Activated CD4-positive, alpha-beta T cell treated with anti-CD3 and anti-CD28 coated beads, Interleukin-2, amount 50 U/mL, for 4 hours (primary cell): ENCODE measurements at places on chromosomes 12 and 14.

DNA sequence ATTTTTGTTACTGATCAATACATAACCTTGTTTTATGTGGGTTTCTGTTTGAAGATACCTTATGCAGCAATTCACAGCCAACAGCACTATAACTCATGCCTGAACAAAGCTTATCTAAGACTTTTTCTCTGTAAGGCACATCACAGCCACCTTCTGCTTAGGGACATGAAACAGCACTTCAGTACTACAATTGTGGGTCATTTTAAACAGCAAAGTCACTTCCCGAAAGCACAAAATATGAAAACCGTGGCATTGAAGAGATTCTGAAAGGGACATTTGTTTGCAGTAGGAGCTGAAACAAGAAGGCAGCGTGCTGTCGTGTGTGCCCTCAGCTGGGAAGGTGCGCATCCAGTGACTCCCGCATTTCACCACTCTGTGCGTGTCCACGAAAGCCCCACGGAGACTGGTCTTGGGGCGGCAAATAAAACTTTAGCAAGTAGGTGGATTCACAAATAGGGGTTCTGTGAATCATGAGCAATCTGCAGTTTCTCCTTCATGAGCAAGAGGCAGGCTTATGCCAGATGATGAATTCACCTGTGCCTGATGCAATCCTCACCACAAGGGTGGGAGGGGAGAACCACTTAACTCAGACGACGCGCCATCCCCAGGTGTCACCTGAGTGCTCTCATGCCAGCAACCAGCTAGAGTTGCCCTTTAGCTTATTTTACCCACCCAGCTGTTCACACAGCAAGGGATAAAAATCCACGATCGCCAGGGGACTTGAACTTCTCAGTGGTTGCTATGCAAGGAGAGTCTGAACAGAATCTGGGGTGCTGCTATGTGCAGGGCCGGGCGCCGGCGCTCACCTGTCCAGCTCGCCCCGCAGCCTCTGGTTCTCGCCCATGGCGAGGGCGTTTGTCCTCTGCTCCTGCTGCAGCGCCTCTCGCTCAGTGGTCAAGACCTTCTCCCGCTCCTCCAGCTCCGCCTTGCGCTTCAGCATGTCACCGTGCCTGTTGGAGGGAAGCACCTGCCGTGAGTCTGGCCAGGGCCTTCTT, 54.9 kb upstream of the GPR68 start:
- no peak for DNase-seq

DNA sequence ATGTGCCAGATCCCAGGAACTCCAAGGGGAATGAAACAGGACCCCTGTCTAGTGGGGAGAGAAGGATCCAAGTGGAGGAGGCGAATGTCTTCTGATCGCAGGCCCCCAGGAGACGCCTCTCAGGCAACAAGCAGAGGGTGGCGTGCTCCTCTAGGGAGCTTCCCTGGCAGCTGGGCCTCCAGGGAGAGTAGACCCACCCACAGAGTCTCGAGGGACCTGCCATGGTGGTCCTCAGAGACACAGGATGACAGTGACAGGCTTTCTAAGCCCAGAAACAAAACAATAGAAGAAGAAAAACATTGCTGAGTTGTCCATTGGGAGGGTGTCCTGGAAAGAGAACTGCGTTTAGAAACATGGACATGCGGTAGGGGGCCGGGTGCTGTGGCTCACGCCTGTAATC, 140.6 kb upstream of the MAP1LC3B2 start:
- no peak for DNase-seq

DNA sequence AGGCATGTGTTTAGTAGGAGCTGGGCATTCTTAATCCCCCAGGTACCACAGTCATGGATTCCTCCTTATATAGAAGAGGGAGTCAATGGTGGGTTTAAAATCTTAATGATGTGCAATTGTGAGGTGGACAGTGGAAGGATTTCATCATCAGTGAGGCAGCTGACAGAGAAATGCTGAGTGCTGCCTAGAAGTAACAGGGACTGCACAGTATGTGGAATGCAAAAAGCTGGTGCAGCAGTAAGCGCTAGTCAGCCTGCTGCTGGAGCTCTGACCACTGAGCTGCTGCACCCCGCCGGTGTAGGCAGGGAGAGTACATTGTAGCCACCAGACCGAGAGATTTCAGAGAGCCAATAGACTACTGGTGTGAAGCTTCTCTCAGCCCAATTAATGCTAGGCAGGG, 80.5 kb upstream of the DACT1 start:
- no peak for DNase-seq

DNA sequence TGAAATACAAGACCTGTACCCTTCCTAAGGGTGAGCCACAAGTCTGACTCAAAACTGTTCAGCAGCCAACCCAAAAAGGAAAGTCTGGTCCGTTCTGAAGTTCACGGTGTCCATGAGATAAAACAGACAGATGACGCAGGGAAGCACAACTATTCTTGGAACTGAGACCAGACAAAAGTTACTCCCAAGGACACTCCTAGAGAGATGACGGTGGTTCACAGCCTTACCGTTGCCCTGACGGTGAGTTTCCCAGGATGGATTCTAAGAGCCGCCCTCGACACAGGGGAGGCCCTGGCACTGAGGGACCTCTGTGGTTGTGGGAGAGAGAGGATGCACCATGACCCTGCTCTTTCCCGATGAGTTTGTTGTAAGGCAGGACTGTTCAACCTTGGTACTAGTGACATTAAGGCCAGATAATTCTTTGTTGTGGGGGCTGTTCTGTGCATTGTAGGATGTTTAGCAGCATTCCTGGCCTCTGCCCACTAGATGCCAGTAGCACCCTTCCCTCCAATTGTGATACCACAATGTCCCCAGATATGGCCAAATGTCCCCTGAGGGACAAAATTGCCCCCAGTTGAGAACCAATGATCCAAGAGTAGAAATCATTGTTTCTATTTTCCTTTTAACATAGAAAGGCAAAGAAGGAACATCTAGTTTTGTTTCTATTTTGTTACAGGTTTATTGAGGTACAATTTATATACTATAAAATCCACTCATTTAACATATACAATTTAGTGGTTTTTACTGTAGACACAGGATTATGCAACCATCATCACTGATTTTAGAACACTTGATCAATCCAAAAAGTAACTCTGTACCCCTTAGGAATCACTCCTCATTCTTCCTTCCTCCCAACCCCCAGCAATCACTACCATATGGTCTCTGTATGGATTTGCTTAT, 23.0 kb downstream of the OR10P1 start:
- no peak for DNase-seq

DNA sequence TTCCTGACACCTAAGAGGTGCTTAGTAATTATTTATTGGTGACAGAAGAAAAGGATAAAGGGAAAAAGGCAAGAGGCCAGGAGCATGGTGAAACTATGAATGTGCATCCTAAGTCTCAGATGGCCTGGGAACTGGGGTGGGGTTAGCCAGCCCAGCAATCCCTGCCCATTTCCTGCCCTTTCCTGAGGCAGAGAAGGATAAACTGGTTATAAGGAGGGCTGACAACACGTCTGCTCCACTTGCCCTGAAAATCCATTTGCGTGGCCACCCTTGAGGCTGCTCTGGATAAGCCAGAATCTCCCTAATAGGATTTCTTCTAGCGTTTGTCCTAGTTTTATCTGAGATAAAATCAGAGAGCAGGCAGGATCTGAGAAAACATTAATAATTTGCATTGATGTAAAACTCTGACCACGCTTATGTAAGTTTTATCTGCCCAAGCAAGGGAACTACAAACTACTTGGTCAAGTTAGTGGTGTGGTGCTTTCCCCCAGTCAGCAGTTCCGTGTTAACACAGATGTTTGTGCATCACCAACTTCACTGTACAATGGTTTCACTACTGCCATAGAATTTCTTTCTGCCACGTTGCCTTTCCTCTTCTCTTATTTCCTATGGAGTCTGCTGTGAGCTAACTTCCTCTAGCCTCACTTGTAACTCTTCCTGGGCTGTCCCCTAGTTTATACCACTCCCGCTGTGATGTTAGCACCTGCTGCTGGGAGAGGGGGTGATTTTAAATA, 392.7 kb downstream of the RPS29 start:
- DNase-seq = no peak

- no peak for DNase-seq
Observed at GRCh38 chr14:102922490-102923200, at the start of gene AMN. Gene AMN, plus strand, starts transcription at chr14:102922663. Its CDS starts 26 bp downstream, at chr14:102922689.

- no peak for DNase-seq
Observed at GRCh38 chr12:12975322-12976077, 23.5 kb upstream of the GPRC5D start.

DNA sequence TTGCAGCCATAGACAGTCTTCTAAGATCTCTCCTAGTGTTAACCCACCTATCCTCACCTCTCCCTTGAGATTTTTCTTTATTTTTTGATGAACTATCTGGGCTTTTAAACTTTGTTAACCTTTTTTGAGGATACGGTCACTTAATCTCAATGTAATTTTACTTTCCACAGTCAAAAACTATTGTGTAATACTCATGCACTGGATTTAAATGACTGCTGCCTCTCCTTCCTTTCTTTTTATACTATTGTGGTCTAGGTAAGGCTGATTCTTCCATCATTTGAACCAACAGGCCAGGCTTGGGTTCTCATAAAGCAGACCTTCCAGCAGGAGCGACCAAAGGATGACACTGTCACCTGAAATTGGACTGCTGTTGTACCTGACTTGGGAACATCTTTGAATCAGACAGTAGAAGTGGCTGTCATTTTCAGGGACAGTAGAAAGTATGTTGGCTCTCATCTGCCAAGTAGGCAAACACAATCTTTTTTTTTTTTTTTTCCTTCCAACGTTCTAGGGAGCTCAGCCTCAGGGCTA, 689 bp upstream of the PDE3A start:
- DNase-seq = no peak

- DNase-seq = no peak
Observed at GRCh38 chr14:52299692-52300278, 14.3 kb upstream of the PTGER2 start.

- DNase-seq = no peak
Observed at GRCh38 chr12:25502596-25502995, 50.5 kb downstream of the LMNTD1 start.

DNA sequence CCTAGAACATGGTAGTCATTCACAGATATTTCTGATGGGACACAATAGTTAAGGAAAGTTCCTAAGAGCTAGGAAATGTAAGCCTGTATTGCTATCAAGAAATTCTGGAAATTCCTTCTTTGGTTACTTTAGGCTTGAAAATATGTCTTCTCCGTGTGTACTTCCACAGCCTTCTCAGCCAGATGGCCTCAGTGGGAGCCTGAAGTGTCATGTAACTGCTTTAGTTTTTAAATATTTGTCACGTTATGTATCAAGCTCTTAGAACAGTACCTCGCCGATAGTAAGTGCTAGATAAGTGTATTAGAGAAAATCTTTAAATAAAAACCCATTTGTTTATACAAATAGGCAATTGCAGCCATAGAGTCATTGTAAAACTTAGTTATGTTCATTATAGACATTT, 95.6 kb downstream of the DERA start:
- DNase-seq = no peak

DNA sequence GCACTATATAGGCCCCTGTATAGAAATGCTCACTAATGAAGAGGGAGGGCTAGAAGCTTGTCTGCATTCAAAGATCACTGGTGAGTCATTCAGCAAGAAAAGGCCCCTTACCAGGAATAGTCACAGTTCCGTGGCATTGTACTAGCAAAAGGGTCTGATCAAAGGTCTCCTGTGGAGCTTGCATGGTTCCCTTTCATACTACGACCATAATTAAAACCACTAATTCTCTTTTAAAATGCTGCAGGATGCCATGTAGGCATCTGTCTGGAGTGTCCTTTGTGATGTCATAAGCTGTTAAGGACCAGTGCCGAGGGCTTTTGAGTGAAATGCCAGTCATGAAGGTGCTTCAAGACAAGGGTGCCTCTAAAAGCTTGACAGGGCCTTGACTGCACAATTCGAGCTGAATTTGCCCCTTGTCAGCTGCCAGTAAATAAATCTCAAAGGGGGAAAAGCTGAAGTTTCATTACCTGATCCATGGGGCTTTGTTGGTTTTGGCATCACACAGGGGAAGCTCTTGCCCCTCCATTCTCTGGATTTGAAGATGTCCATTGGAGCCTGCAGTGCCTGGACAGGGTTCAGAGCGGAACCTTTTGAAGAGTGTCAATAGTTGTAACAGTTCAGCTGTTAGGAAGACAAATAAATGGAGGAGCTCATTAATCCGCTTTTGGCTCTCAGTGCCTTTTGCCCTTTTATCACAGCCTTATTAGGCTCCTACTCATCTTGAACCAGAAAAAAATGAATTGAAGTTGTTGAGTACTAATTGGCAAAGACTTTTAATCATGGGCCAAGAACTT, 69.1 kb downstream of the TMEM260 start:
- DNase-seq = no peak

GRCh38 chr12:53267306-53267998, 647 bp upstream of the ESPL1 start:
- peak; percentile 29 for DNase-seq

DNA sequence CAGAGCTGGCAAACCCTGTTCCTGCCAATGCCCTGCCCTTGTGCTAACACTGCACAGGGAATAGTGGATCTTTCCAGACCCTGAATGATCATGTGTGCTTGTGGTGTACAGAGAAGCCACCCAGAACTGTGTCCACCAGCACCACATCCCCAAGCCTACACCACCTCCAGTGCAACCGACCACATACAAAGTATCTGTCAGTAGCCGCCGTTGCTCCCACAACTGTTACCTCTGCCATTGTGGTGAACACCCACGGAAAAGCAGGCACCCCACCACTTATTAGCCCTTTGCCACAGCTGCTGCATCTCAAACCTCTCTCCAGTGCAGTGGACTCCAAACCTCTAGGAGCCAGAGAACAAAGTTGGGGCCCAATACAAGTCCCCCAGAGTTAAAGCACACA, 1049.6 kb downstream of the TRHDE start:
- no peak for DNase-seq

- no peak for DNase-seq
Observed at GRCh38 chr14:93525696-93526451, 95.1 kb downstream of the UNC79 start.

GRCh38 chr14:28767853-28768741, 1.5 kb downstream of the FOXG1 start:
- DNase-seq = no peak

DNA sequence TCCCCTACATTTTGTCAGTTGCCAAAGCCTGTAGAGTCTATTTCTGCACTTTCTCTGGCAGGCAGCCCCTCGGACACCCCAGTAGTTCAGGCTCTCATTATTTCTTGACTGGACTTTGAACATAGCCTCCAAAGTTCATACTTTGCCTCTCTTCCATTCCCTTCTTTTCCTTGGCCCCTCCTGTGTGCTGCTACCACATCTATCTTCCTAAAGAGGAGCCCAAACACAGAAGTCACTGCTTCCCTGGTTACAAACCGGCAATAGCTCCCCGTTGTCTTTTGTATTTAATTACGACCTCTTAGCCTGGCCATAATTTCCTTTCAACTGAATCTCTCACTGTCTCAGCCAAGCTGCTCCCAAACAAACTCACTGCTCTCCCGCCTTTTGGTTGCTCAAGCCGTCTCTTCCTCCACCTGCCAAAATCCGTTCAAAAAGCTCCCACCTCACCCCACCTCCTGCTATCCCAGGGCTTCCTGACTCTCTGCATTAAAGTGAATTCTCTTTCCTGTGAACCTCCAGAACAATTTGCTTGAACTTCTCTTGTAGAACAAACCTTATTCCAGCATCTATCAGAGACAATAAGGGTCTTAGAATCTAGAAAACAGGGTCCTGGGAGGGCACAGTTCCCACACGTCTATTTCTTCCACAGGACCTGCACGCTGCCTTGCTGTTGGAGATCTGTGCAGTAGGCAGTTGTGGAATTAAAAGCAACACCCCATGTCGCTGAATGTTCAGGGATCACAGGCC, 46.9 kb downstream of the PRMT8 start:
- no peak for DNase-seq

- no peak for DNase-seq
Observed at GRCh38 chr14:92830902-92831301, 36.8 kb downstream of the GOLGA5 start.
